ENCODE measurements at places on chromosomes 3 and 15.
A peak's percentile ranks its signal among the peaks of the same experiment; 100 is the strongest.

- DNase-seq, result no peak
Measured at GRCh38 chr15:62521396-62521795, 356.3 kb upstream of the C2CD4B start.

DNA sequence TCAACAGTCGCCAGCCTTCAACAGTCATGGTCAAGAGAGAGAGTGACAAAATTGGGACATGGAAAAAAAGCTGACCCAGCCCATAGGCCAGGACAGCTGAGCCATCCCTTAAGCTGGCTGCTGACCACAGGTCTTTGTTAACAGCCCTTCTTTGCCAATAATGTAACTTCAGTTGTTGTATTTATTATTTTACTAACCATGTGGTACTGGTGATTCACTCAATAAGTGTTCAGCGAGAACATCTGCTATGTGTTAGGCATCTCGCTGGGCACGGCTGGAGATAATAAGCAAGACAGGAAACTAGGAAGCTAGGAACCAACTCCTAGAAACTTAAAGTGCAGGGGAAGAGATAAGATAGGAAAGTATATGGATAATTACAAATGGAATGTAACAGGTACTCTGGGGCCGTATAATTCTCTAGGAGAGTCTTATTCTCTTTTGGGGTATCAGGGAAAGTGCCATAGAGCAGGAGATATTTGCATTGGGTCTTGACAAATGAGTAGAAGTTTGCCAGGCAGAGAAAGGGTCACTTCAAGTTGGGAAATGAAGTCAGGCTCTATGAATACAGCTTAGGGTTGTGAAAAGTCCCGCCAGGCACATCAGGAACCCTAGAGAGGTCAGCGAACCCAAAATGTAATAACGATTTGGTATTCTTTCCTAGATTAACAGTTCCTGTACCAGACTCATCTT, 84.0 kb upstream of the TRA2B start:
- no peak for DNase-seq

DNA sequence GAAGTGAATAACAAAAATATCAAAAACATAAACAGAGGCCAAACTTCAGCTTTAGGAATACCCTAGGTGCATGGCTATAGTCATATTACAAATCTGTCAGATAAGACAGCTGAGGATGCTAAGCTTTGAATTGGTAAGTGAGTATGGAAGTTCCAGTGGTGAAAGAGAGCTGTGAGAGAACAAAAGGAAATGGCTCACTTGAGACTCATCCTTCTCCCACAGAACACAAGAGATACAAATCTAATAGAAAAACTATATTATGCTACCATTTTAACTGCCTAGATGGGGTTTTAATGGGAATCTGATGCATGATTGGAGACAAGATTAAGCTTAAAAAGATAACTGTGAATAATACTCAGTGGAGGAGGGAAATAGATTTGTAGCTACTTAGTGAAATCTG, 21.5 kb upstream of the PEX5L start:
- DNase-seq, result no peak

DNA sequence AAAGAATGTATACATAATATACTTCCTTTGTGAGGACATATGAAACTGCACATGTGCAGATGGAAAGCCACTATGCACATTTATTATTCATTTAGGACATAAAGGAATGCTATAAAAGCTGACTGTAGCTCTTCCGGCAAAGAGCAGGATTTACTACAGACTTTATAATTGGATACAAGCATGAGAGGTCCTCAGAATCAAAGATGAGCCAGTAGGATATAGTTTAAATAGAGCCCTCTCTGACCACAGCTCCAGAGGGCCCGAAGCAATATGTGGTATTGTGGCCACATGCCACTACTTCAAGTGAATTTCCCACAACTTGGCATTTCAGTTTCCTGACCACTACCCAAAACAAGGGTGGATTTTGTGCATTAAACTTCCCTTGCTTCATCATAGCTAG, 140.9 kb downstream of the ATP8B4 start:
- no peak for DNase-seq

DNA sequence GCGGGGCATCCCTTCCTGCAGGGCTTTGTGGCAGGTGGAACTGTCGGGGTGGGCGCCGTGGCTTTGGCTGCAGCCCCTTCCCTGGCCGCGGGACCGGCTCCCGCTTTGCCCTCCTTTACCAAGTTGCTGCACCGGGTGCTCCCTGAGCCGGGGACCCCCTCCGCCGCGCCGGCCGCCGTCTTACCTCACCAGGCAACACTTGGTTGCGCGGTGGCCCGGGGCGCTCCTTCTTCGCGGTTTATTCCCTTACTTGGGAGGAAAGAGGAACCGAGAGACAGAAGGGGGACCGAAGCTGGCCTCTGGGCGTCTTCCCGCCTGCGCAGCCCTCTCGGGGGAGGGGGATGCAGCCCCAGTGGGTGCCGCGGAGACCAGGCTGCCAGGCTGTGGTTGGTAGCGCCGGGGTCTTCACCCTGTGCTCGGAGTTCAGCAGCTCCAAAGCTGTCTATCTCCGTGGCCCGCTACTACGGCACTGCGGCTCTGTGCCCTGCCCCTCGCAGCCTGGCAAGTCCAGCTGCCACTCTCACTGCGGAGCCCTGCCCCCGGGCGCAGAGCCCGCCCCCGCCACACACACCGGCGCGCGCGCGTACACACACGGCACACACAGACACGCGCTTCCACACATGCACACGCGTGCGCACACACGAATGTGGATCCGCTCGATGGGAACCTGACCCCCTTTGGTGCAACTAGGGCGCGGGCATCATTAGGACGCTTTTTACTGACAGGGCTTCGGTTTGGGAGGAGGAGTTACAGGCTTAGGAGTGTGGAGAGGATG, at the start of gene DGKG:
Gene DGKG (minus strand): TSS at position 473 of the 775 bp plus-strand sequence. CDS start 41,775 bp downstream, outside the sequence.
- DNase-seq, result peak; percentile 36

DNA sequence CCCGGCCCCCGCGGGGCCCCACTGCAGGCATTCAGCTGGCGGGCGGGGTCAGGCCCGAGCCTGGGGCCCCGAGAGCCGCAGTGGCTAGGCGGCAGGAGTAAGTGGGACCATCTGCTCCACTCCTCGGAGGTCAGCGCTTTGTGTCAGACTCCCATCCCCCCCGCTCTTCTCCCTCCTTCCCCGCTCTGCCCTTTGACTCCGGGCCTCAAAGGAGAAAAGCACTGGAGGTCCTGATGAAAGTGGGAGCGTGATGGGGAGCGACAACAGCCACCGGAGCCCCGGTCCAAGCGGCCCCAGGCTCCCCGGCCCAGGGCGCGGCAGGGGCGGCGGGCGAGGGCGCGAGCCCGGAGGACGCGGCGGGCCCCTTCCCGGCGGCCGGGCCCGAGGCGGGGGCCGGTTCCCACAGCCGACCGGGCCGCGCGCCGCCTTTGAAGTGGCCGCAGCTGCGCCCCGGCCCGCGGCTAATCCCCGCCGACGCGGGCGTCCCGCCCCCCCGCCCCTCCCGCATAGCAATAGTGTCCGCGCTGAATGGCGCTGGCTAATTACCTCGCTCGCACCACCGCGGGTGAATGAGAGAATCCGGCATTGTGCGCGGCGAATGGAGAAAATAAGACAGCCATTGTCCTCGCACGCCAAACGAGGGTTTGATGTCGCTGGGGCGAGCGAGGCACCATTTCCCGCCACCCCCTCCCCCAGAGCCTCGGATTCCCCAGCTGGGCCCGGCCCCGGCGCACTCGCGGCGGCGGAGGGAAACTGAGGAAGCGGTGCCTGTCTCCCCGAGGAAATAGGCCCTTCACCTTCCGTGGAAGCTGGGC, 22.4 kb downstream of the IGDCC3 start:
- DNase-seq, result peak; percentile 55
